ENCODE measurements at places on chromosomes 2 and 18.
A peak's percentile ranks its signal among the peaks of the same experiment; 100 is the strongest.

- peaks cover 22% of the 10 kb centered on the region for H3K36me3 ChIP-seq
- DNase-seq: no peak
- H3K27ac ChIP-seq: no peak overlapping the region
- peaks cover 36% of the 10 kb centered on the region for H3K27me3 ChIP-seq
- H3K4me1 ChIP-seq: no peaks in the 10 kb centered on the region
- no peak overlapping the region for H3K4me3 ChIP-seq
Observed at GRCh38 chr2:98269274-98269673, 77.0 kb upstream of the CNGA3 start.

GRCh38 chr18:46156124-46156745, 52.0 kb downstream of the HAUS1 start:
- peak overlapping the region; percentile 90 for H3K27ac ChIP-seq
- H3K4me3 ChIP-seq: peak overlapping the region; percentile 51
- no peaks in the 10 kb centered on the region for H3K27me3 ChIP-seq

GRCh38 chr2:208268156-208268952, 2.3 kb downstream of the PIKFYVE start:
- no peaks in the 10 kb centered on the region for H3K27me3 ChIP-seq
- H3K36me3 ChIP-seq: peaks cover 7% of the 10 kb centered on the region
- H3K4me3 ChIP-seq: peak overlapping the region; percentile 94
- H3K27ac ChIP-seq: no peak overlapping the region

DNA sequence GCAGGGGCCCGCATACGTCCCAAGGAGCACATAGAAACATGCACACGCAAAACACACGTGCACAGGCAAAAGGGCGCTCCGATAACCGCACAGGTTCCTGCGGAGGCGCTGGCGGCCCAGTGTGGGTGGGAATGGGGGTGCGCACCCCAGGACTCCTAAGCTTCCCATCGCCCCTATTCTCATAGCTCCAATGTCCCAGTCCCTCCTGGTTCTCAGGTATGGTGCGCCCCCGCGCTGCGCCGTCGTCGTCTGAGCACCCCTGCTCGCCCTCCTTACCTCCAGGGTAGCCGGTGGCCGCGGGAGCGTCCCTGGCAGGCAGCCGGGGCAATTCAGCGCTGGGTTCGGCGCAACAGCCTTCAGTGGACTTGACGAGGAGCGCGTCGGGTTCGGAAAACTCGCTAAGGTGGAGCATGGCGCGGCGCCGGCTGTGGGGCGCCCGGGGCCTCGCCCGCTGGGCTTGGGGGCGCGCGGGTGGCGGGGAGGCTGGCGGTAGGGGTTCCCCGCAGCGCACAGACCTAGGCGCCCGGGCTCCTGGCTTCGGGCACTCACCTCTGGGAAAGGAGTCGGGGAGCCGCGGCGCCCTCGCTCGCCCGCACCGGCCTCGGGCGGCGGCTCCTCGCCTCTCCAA, 328 bp downstream of the EGR4 start:
- no peak overlapping the region for H3K27ac ChIP-seq
- H3K4me3 ChIP-seq: peak overlapping the region; percentile 60
- peaks cover 6% of the 10 kb centered on the region for H3K4me1 ChIP-seq
- no peak for DNase-seq

DNA sequence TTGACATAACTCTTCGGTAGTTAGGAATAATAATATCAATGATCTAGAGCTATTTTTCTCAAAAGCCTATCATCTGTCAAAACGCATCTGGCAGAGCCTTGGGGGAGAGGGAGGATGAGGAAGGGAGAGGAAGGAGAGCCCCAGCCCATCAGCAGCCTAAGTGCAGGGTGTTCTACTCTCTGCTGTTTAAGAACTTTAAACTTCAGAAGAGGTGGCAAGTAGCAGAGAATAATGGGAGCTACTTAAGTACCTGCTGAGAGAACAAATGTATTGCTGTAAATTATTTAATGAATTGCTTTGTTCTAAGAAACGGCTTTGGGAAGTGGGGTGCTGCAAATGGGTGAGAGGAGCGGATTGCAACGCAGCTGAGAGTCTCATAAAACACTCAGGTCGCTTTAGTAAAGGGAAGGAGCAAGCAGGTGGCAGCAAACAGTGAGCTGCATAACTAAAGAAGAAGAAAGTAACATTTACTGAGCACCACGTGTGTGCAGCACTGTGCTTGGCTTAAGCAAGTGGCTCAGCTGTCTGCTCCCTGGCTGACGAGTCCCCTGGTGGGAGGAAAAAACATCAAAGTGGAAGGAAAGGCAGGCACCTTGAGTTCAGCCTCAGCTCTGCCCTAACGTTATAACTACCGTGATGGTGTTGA, 26.3 kb upstream of the SH3RF3 start:
- H3K27me3 ChIP-seq: peaks cover 38% of the 10 kb centered on the region
- DNase-seq: no peak
- no peak overlapping the region for H3K4me3 ChIP-seq
- H3K27ac ChIP-seq: no peak overlapping the region

GRCh38 chr2:142463047-142463446, 332.2 kb upstream of the LRP1B start:
- H3K4me3 ChIP-seq: no peak overlapping the region
- no peak for DNase-seq
- H3K4me1 ChIP-seq: no peaks in the 10 kb centered on the region
- H3K27ac ChIP-seq: no peak overlapping the region

DNA sequence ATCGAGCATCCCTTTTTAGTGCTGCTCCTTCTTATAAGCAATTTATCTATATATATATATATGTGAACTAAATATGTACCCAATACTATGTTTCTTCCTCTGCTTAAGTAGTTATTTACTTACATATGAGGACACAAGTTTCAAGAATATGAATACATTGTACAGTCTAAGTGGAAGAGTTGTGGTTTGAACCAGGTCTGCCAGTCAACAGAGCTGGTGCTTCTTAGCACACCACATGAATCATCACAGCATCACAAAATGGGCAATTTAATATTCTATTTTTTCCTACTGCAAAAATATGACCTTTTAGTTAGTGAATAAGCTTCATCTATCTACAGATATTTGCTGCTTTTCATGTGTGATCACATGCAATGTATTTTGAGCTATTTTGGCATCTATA, 64.4 kb upstream of the SPAG16 start:
- H3K27me3 ChIP-seq: peaks cover 7% of the 10 kb centered on the region
- no peak overlapping the region for H3K27ac ChIP-seq
- no peak overlapping the region for H3K4me3 ChIP-seq
- no peak for DNase-seq

GRCh38 chr2:61434314-61434713, 36.6 kb downstream of the USP34 start:
- H3K27ac ChIP-seq: peak overlapping the region; percentile 59
- DNase-seq: no peak
- H3K36me3 ChIP-seq: peaks cover 4% of the 10 kb centered on the region
- no peaks in the 10 kb centered on the region for H3K27me3 ChIP-seq
- H3K4me3 ChIP-seq: no peak overlapping the region

- H3K36me3 ChIP-seq: no peaks in the 10 kb centered on the region
- H3K4me3 ChIP-seq: no peak overlapping the region
- DNase-seq: peak; percentile 25
- no peaks in the 10 kb centered on the region for H3K4me1 ChIP-seq
- H3K27ac ChIP-seq: no peak overlapping the region
- no peaks in the 10 kb centered on the region for H3K27me3 ChIP-seq
Observed at GRCh38 chr18:79603321-79604204, 76.0 kb upstream of the CTDP1 start.

GRCh38 chr2:58606799-58607198, 365.7 kb upstream of the FANCL start:
- peaks cover 19% of the 10 kb centered on the region for H3K27me3 ChIP-seq
- no peak overlapping the region for H3K4me3 ChIP-seq
- no peaks in the 10 kb centered on the region for H3K36me3 ChIP-seq
- H3K27ac ChIP-seq: no peak overlapping the region
- no peaks in the 10 kb centered on the region for H3K4me1 ChIP-seq

- no peak overlapping the region for H3K4me3 ChIP-seq
- H3K27ac ChIP-seq: no peak overlapping the region
- DNase-seq: no peak
- no peaks in the 10 kb centered on the region for H3K4me1 ChIP-seq
- peaks cover 18% of the 10 kb centered on the region for H3K27me3 ChIP-seq
- no peaks in the 10 kb centered on the region for H3K36me3 ChIP-seq
Observed at GRCh38 chr2:9250091-9250490, 43.5 kb downstream of the ASAP2 start.

DNA sequence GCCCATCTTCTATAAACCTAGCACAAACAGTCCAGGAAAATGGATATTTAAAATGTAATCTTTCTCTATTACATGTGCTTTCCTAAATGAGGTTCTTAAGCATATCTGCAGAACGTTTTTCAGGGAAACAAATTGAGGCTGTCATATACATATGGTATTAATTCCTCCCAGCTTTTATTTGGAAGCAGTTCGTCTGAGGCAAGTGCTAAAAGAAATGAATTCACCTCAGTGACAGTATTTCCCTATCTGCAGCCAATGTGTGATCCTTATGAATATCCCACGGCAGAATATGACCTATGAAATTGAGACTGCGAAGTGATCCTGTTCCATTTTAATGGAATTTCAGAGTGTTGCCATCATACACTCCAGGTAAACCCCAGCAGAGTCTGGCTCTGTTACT, 7.1 kb downstream of the MYOM1 start:
- DNase-seq: no peak
- no peak overlapping the region for H3K27ac ChIP-seq
- H3K4me1 ChIP-seq: peaks cover 8% of the 10 kb centered on the region
- H3K4me3 ChIP-seq: no peak overlapping the region

DNA sequence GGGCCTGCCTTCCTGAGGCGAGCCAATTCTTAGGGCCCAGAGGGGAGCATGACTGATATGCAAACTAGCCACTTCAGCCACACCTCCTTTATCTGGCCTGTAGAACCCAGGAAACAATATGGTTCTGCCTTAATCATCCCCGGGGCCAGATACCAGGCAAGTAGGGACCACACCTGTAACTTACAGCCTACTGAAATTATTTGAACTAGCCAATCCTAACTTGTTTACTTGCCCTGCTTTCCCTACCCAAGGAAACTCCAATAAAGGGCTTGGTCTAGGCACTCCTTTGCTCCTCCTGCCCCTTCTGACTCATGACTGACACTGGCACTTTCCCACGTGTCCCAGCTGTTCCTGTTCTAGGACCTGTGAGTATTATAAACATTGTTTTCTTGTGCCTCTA, 57.6 kb downstream of the MYOM1 start:
- no peak overlapping the region for H3K27ac ChIP-seq
- DNase-seq: no peak
- H3K4me3 ChIP-seq: no peak overlapping the region
- H3K27me3 ChIP-seq: no peaks in the 10 kb centered on the region

DNA sequence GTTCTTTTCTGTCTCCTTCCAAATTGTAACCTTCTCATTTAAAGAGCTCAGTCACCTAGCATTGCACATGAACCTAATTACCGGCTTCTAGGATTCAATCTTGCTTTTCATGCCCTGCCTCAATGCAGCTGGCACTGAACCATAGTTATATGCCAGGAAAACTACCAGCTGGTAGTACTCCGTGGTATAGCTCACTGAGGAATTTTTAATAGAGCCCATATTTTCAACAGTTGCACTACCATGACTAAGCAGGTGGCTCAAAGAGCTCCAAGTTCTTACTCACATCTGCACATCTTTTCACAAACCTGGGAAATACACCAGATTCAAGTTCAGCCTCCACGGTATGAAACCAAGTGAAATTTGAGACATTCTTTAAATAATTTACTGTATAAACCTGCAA, 363.5 kb downstream of the GRB14 start:
- no peaks in the 10 kb centered on the region for H3K4me1 ChIP-seq
- no peaks in the 10 kb centered on the region for H3K27me3 ChIP-seq
- no peak overlapping the region for H3K4me3 ChIP-seq

DNA sequence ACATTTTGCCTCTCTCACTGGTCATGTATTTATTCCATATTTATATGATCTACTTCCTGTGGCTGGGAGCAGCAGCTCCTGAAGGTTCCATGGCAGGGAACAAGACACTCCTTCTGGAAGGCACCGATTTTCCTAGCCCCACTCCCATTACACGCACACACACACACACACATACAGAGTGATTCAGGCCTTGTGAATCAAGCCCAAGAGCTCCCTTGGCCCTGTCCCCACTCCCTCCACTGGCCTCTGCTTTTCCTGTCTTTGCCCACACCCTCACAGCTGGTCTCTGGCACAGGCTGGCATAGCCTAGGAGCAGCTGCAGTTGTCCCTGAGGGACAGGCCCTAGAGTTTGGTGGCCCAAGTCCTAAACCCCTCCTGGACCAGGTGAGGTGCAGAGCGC, 201.7 kb downstream of the NAPG start:
- H3K27ac ChIP-seq: no peak overlapping the region
- no peak overlapping the region for H3K4me3 ChIP-seq
- H3K36me3 ChIP-seq: no peaks in the 10 kb centered on the region

DNA sequence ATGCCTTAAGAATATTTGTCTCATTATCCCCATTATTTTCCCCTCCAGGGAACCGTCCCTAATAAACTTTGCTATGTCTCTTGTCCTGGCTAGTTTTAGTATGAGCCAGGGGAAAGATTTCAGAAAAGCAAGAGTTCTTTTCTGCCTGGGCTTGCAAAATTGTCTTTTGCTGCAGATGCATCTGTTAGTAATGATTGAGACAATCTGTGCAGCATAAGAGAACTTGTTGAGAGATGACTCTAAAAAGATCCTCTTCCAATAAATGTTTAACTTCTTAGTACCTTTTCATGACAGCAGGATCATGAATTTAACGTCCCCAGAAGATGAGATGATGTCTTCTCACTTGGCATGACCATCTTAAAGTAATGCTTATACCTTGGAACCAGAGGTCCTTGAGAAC, 172.5 kb upstream of the CREB1 start:
- no peak overlapping the region for H3K4me3 ChIP-seq
- H3K27ac ChIP-seq: no peak overlapping the region
- no peak for DNase-seq

DNA sequence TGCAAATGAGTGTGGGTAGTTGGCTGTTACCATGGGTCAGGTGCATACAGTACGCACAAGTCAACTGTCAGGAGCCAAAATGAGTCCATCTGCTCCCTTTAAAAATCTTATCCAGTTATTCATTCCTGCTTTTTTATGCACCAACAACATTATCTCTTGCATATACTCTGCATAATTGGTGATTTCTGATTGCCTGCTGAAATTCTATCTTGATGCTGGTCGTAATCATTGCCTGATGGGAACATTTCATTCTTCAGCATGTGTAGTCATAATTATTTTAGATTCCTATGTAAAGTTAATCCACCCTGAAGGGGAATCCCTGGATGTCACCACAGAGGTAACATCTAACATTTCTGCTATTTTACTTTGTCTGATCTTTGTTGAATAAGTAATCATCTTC, 102.2 kb upstream of the RND3 start:
- DNase-seq: no peak
- H3K27ac ChIP-seq: no peak overlapping the region
- no peaks in the 10 kb centered on the region for H3K36me3 ChIP-seq
- no peak overlapping the region for H3K4me3 ChIP-seq
- H3K4me1 ChIP-seq: no peaks in the 10 kb centered on the region

- no peaks in the 10 kb centered on the region for H3K27me3 ChIP-seq
- H3K27ac ChIP-seq: no peak overlapping the region
- no peak overlapping the region for H3K4me3 ChIP-seq
- no peaks in the 10 kb centered on the region for H3K4me1 ChIP-seq
- H3K36me3 ChIP-seq: no peaks in the 10 kb centered on the region
Observed at GRCh38 chr18:39675368-39675767, 2109.8 kb upstream of the CELF4 start.
